CD4-positive, alpha-beta T cell treated with Interferon gamma for 1 hour (primary cell): ENCODE measurements at places on chromosomes 1 and 21.

GRCh38 chr1:34131396-34132160, 33.5 kb downstream of the CSMD2 start:
- no peak for DNase-seq

- DNase-seq = no peak
Observed at GRCh38 chr1:12648741-12649140, 4.9 kb downstream of the AADACL4 start.

- no peak for DNase-seq
Observed at GRCh38 chr1:225899044-225899925, 10.3 kb upstream of the LEFTY1 start.

- DNase-seq = no peak
Observed at GRCh38 chr1:201307231-201307630, 23.9 kb downstream of the PKP1 start.

DNA sequence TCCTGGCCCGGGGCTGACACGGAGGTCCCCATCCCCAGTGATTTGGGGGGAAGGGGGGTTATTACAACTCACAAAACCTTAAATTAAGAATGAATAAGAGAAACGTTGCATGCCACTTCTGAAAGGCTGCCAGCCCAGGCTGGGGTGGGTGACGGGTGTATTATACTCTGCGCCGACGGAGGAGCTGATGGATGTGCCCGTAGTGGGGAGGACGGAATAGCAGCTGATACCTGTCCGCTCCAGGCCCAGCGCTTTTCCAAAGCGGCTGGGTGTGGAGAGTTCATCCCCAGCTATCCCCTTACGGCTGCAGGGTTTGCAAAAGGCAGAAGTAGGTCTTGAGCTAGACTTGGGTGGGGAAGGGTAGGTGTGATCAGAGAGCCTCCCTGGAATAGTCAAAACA, 63.8 kb upstream of the CASZ1 start:
- no peak for DNase-seq

DNA sequence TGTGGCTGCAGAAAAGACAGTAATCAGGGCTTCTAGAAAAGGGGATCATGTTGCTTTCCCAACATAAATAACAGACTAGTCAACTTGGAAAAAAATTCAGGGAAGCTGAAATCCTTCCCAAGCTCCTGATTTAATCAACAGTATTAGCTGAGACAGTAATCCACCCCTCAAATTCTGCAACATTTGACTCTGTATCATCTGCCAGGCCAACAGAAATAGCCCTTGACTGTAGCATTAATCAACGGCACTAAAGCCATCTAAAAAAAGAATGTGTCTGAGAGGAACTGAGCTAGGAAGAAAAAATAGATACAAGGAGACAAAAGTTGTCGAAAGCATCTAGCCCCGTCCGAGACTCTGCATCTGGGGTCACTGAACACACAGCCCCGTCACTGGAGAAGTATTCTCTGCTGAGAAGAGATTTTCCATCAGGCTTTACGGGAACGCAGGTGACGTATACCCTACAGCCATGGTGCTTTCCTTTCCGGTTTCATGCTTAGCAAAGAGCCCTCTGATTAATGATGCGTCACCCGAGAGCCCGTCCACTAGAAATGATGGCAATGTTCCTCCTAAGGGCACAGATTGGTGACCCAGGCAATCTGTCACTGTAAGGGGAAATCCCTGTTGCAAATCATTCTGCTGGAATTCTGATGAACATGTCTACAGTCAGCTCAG, 42.1 kb upstream of the TP53BP2 start:
- no peak for DNase-seq

GRCh38 chr1:156823210-156823790, 6.7 kb upstream of the SH2D2A start:
- DNase-seq = no peak

GRCh38 chr1:19844731-19845495, 29.8 kb upstream of the RNF186 start:
- DNase-seq = no peak

GRCh38 chr1:52556641-52557360, 3.9 kb upstream of the TUT4 start:
- DNase-seq = no peak

GRCh38 chr21:25179116-25179515, 428.2 kb downstream of the MRPL39 start:
- no peak for DNase-seq

GRCh38 chr1:226951286-226952117, 11.4 kb downstream of the COQ8A start:
- DNase-seq = no peak

DNA sequence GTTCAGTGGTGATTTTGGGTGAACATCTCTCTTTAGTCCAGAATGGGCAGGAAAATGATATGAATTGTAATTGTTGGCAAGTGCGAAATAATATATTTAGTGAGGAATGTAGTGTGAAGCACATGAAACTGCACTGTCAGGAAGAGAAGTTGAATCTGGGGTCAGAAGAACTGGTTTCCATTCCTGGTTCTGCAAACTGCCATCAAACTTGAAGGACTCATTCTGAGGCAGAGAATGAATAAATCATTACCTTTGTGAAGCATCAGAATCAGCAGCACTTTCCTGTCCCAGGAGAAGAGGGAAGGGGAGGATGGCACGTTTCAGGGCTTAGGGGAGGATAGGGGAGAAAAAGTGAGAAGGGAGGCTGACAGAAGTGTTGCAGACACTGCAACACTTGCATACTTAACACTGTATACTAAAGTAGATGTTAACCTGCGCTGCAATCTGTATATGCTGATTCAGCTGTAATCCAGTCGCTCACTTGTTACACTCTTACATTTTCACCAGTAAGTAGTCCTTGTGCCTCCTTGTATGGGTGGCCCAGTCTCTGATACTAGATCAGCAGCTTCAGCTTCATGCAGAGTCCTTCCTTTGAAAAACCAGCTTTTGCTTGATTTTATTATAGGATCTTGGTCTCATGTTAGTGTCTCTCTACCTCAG, 10.5 kb upstream of the RPTN start:
- DNase-seq = no peak

DNA sequence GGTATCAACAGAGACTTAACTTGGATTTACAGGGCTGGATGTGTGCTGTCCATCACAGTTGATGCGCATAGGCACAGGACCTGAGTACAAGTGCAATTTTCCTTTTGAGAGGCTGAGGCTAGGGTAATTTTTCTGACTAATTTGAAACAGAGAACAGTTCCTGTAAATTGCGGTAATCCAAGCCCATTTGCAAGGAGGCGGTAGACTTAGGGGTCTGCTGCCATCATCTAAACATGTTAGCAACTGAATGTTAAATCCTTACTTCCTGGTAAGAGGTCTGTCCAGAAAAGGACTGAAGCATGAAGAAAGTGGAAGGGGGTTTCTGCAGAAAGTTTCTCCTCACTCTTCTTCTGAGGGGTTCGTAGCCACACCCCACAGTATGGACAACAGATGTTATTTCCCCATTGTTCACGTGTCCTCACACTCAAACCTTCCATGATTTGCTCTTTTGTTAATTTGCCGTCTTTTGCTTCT, 23.7 kb upstream of the C1orf198 start:
- no peak for DNase-seq

GRCh38 chr1:40986956-40987355, 7.5 kb downstream of the CTPS1 start:
- no peak for DNase-seq

- no peak for DNase-seq
Observed at GRCh38 chr1:159669338-159669737, 45.1 kb downstream of the CRP start.

DNA sequence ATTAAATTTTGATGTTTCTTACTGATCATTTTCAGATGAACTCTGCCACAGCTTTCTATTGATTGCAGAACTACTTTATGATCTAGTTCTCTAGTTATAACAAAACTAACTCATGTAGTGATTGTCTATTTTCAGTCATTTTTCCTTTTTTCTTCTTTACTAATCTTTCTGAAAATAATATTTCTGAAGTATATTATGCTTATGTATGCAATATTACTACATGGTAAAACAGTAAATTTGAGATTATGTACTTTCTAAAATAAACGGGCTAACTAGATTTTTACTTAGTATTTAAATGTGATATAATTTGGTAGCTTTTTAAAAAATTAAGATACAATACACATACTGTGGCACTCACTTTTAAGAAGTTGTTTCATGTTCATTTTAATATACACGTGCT, 7.6 kb downstream of the TSNAX start:
- DNase-seq = no peak

DNA sequence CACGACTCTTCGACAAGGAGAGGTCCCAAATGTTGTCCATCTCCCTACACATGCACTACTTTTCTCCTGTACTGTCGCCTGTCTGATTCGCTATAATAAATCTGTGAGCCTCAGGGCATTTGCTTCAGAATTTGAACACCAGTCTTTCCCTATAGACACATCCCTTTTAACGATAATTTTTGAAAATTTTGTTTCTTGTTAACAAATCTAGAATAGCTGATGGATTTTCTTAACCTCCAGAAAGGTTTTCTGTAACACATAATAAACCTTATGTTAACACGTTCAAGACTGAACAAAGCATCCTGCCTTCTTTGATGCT, 704 bp downstream of the CAPZA1 start:
- DNase-seq = no peak

DNA sequence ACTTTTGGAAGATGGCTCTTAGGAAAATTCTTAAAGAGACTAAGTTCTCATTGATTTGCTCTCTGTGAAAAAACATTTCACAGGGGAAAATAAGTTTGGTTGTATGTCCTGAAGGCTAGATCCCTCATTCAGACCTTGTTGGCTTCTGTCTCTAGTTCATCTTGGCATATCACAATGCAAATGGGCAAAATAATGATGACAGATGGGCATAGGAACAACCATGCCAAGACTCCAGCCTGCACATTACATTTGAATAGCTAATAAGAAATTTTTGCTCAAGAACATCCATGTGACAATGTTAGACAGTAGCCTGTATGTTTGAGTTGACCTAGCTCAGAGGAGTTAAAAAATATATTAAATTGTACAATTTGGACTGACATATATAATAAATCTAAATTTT, 292.9 kb downstream of the PLA2G4A start:
- DNase-seq = no peak

DNA sequence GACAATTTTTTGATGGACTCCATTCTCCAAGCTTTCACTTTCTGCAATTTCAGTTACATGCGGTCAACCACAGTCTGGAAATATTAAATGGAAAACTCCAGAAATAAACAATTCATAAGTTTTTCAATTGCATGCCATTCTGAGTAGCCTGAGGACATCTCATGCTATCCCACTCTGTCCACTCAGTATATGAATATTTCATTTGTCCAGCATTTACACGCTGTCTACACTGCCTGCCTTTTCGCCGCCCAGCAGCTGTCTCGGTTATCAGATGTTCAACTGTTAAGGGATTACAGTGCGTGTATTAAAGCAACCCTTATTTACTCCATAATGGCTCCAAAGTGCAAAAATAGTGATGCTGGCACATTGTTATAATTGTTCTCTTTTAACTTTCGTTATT, 116.3 kb downstream of the ADSS2 start:
- no peak for DNase-seq

DNA sequence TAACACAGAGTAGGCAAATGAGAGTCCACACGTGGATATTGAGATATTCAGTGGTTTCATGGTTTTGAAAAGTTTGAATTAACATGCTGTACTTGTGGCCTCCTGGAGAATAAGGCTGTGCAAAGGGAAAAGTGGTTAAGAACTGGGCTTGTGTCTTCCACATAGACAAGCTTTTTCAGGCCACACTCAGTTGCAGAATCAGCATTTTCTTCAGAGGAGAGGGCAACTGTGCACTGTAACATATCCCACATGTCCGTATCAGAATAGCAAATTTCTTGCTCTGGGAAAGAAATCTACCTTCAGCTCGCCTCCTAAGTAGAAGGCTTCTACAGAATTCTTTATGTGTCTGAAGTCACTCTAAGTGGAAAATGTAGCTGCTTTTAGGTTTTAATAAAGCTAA, 84.9 kb downstream of the ZC3H11B start:
- DNase-seq = no peak

GRCh38 chr1:20413136-20413775, 72.8 kb downstream of the CAMK2N1 start:
- DNase-seq = no peak

DNA sequence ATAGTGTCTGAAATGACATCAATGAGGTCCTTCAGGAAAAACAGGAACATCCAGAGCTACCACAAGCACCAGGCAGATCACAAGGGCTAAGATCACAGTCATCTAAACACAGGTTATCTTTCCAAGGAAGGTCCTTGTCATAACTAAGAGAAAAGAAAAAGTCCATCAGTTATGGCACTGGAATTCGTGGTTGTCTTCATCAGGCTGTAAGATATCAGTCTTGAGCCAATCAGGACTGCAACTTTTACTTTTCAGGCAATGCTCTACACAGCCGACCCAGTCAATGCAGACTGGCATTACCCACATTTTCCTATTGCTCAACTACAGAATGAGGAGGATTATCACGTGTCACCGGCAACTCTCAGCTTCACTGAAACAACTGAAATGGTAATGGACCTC, 26.4 kb downstream of the SORT1 start:
- DNase-seq = peak; percentile 6

- no peak for DNase-seq
Observed at GRCh38 chr1:232851532-232851931, 46.3 kb downstream of the MAP10 start.
